Cortex of kidney (tissue), 1 donor: ENCODE measurements at places on chromosomes 1 and 21.

DNA sequence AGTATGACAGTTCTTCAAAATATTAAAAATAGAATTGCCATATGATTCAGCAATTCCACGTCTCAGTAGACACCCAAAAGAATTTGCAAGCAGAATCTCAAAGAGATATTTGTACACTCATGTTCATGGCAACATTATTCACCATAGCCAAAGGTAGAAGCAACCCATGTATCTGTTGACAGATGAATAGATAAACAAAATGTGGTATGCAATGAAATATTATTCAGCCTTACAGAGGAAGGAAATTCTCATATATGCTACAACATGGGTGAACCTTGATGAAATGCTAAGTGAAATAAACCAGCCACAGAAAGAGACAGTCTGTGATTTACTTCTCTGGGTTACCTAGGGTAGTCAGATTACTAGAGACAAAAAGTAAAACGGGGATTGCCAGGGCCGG, 47.0 kb downstream of the NAV1 start:
- no peak for DNase-seq

DNA sequence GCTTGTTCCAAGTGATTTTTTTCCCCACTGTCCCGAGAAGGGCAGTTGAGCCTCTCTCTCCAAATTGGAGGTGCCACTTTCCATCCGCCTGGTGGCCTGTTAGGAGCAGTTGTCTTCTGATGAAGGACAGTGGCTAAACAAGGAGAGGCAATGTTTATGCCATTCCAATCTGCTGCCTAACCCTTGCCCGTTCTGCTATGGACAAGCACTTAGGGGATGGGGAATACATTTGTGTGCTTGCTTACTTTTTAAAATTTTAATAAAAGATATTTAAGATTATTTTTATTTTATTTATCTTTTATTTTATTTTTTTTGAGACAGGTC, 12.0 kb downstream of the COQ8A start:
- no peak for DNase-seq

DNA sequence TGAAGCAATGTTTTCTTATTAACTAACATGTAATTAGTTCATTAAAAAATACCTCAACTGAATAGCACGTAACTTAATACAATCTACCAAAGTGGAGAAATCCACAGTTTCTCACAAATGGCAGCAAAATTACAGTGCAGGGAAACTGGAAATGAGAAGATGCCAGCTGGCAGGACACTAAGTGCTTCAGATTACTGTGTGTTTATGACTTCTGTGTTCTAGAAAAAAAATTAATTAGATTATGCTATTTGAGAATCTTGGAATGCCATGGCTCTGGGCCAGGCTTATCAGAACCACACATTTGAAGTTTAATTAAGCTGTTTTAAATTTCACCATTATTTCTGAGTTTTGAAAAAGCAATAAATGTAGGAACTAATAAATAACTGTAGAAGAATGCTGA, 357.6 kb downstream of the TGFB2 start:
- DNase-seq = no peak

DNA sequence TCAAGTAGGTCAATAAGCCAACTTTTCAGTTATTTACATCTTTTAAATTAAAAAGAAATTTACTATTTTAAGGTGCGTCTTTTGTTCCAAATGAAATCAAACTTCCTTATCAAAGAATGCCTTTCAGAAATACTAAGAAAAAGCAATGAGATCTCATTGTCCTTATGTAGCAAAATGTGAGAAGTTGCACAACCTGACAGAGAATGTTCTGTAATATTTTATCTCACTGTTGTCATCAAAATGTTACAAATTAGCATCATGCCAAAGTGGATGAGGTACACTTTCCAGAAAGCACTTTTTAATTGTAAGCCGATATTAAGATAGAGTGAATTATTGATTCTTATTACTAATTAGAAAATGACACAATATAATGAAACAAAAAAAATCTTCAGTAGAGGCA, 50.4 kb downstream of the KCNT2 start:
- no peak for DNase-seq

DNA sequence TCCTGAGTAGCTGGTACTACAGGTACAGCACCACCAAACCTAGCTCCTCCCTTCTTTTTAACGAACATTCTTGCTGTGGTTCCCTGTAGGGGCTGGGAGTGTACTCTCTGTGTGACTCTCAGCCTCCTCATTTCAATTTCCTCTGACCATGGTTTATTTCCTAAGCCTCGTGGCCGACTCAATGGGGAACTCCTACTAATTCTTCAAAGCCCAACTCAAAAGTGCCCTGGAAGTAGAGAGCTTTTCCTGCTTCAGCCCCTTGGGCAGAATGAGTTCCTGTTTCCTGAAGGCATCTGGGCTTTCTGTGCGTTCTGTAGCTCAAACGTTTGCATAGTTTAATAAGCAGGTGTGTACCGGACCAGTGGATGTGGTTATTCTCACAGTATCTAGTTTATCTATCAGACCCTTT, 70.9 kb upstream of the ACOT11 start:
- DNase-seq = no peak

- DNase-seq = no peak
These were observed 20.3 kb downstream of the PTGS2 start for GRCh38 chr1:186659890-186660341.

GRCh38 chr1:27575840-27576331, 28.1 kb downstream of the AHDC1 start:
- no peak for DNase-seq

DNA sequence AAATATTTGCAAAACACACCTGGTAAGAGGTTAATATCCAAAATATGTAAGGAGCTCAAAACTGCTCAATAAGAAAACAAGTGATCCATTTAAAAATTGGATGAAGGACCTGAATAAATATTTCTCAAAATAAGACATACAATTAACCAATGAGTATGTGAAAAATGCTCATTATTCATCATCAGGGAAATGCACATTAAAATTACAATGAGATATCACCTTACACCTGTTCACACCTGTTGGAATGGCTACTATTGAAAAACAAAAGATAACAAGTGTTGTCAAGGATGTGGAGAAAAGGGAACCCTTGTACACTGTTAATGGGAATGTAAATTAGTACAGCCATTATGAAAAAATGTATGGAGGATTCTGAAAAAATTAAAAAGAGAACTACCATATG, 136.0 kb upstream of the GREM2 start:
- DNase-seq = no peak

DNA sequence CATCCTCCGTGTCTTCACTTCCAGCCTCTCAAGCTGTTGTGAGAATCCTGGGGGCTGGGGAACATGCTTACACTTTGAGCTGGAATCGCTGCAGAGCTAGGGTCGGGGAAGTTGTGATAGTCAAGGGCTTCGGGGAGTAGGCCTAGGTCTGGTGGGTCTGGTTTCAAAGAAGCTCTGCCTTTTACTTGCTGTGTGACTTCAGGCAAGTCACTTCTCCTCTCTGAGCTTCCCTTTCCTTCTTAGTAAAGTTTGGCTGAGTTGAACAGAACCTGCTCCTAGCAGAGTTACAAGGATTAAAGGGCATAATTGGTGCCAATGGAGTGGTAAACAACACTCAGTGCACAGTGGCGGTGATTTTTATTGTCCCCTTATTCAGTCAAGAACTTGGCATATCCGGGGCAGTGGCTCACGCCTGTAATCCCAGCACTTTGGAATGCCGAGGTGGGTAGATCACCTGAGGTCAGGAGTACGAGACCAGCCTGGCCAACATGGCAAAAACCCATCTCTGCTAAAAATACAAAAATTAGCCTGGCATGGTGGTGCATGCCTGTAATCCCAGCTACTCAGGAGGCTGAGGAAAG, 25.7 kb downstream of the ARHGEF19 start:
- DNase-seq = no peak

DNA sequence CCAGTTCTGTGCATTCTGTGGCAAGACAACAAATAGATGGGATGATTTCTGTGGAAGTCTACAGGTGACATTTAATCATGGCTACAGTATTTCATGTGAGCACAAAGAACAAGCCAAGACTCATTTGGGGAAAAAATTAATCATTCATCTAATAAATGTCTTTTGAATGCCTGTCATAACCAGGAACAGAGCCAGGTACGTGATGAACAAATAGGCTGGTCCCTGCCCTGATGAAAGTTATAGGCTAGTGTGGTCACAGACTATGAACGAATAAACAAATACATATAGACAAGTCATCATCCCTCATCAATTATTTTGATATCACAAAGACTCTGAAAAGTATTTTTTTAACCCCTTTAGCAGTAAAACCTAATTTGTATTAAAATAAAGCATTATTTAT, 226.4 kb upstream of the RRP15 start:
- no peak for DNase-seq

DNA sequence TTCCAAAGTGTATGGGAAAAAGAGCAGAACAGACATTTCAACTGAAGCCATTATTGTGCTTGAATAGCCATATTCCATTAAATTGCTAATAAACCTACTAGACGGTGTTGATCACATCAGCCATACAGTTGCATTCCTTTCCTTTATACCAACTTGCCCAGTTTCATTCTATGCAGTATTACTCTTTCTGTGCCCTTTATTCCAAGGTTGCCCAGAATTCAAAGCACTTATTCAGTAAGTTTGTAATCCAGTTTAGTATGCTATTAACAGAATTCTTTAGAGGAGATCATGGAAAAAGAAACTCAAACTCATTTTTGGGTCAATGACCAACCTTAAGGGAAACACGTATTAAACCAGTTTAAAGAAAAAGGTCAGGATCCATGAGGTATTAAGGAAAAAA, 89.5 kb downstream of the DDAH1 start:
- no peak for DNase-seq

GRCh38 chr1:168348146-168348709, 67.6 kb downstream of the TBX19 start:
- DNase-seq = no peak

DNA sequence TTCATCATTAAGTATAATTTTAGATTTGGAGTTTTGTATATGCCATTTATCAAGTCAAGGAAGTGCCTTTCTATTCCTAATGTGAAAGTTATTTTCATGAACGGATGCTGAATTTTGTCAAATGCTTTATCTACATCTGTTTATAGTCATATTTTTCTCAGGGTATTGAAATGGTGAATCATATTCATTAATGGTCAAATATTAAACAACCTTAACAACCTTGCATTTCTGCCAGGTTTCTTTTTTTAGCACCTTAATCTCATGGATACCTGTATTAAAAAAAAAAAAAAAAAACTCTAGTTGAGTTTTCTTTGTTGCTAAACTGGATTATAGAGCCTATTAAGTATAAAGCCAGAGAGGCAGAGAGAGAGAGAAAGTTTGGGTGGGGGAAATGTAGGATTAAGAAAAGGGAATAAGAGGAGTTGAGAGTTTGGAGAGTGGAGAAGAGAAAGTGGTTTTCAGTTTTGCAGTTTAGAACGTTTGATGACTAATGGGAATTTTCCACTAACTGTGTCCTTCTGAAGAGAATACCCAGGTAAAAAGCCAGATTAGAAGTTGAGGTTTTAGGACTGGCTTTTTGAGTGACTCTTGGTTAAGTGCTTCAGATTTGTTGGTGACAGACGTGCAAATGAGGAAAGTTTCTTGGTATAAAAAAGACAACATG, 305.0 kb downstream of the HLX start:
- DNase-seq = no peak

- DNase-seq = no peak
These were observed 256.8 kb downstream of the DISC1 start for GRCh38 chr1:231883382-231883781.

DNA sequence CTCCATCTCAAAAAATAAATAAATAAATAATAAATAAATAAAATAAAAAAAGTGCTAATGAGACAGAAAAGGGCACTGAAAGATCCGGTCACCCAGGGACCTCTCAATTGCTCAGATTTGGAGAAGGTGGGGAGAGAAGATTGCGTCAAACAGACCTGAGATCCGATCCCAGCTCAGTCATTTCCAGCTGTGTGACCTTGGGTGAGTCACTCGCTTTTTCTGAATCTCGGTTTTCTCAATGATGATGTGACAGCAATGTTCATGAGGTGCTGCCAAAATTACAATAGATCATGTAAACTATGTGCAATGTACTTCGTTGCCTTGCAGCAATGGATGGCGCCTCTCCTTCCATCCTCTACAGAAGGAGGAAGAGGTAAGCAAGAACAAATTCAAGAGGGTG, 11.1 kb upstream of the MEF2D start:
- no peak for DNase-seq

DNA sequence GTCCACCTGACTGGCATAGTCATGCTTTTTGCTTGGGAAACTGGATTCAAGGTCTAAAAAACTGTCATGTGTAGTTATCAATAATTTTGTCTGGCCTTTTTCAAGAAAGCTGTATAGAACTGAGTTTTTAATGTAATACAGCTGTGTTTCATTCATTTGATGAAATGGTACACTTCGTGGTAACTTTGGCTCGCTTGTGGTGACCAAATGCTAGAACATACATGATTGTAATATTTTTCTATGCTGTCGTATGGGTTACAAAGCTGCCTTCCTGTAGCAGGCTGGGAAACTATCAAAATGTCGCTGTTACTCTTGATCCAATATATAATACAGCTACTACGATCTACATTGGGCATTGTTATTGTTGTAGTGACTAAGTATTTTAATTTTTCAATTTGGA, 2.1 kb downstream of the LRRC42 start:
- no peak for DNase-seq

DNA sequence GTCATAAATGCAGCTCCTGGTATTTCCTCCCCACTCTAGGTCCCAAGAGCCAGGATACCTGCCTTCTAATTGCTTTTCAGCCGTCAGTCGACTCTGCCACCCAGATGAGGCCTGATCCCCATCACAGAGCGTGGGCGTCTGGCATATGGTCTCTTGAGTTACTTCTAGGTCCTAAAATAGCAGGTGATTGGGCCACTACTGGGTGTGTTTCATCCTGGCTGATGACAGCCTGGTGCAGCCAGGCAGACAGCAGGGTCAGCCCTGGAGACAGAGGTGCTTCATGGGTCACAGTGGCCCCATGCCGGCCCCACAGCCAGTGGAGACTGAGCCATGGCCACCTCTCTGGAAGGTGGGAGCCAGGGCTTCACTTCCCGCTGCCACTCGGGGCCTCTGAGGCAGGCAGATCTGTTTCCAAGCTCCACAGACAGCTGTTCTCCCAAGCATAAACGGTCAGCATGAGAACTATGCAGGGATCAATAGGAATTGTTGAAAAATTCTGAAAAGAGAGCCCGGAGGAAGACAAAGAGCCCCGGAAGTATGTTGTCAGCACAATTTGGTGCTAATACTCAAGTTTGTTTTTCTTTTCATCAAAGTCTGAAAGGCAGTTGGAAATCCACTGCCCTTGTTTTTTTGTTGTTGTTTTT, 83.0 kb downstream of the MAN1C1 start:
- no peak for DNase-seq

DNA sequence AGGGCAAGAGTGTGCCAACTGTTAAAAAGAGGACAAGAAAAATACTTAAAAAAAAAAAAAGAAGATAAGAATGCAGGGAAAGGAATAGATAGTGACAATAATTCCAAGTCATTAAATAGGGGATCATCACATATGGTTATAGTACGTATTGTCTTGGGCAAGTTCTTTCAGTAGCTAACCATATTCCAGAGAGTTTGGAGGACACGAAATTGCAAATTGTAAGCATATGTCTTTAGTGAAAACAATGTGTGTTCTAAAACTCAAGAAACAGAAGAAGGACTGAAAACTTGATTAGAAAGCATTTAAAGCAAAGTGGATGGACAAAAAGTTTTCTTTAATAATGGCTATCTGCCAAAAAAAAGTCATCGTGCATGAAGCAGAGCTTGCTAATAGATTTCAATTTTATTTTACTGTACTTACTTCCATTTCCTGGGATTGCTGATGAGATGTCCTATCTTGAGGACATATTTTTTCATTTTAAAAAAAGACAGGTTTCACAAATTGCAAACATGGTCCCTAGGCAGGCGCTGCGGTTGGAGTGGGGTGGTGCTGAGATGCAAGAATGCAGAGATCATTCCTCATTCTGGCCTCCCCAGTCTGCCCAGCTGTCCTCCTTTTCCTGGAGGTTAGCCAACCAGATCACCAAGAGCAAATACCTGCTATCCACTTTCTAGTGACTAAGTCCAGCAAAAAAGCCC, 11.9 kb downstream of the TSPAN2 start:
- no peak for DNase-seq
